ENCODE measurements at places on chromosomes 3 and 15.

- DNase-seq: no peak
These were observed 8.1 kb downstream of the ARIH1 start for GRCh38 chr15:72482275-72482674.

- no peak for DNase-seq
These were observed 1.1 kb downstream of the TMED3 start for GRCh38 chr15:79311901-79312553.

- DNase-seq: no peak
These were observed 481 bp downstream of the ADAMTS17 start for GRCh38 chr15:100341239-100341749.

GRCh38 chr3:28291577-28291976, 50.2 kb downstream of the CMC1 start:
- no peak for DNase-seq

DNA sequence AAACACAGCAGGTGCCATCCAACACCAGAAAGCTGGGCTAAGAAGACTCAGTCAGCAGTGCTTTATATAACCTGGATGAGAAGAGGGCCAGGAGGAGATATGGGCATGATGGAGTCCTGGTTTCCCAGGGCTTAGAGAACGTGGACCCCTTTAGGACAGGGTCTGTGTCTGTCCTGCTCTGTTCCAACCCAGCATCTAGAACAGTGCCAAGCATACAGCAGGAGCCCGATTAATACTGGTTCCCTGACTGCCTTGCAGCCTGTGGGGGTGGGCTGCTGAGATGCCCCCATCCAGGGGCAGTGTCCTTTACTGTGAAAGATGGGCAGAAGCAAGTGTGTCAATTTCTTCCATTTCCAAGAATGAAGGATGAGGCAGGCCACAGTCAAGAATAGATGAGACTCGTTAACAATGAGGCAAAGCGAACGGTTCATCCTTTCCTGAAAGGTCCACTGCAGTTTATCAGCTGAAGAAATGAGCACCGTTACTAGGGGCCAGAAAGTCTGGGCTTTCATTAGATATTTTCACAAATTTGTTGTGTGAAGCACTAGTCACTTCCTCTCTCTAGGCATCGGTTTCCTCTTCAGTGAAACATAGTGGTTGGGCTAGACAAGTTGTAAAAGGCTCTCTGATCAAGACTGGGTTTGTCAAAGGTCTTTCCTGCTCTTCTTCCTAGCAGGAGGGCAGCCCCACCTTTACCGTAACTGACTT, 72.0 kb upstream of the HERC1 start:
- DNase-seq: no peak

DNA sequence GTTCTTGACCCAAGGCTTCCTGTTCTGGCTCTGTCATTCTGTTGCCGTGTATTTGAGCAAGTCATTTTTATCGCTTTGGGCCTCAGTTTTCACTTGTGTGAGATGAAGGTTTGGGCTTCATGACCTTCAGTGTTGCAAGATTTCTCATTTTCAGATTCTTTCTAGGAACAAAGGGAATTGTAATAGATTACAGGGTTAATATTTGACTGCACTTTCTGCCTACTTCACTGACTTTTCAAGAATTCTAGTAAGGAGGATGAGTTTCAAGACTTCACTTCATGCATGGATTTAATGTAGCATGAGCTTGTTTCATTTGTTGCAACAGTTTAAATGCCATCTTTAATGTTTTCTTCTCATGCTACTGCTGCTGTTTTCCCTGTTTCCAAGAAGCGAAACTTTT, 226.5 kb downstream of the NLGN1 start:
- no peak for DNase-seq

DNA sequence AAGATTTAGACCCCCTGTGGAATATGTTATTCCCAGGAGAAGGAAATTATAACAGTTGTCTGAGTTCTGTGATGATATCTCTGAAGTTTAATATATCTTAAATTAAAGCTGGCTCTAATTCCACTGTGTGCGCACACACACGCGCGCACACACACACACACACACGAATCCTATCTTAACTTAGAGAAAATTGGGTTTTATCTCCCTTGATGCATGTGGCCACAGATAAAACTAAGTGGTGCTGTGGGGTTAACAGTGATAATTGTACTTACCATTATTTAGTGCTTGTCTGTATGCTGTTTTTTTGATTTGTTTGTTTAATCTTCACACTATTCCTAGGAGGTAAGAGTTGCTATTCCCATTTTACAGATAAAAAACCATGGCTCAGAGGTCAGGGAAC, 7.4 kb downstream of the EEFSEC start:
- DNase-seq: no peak

GRCh38 chr15:65060641-65061397, 7.0 kb downstream of the RASL12 start:
- no peak for DNase-seq

DNA sequence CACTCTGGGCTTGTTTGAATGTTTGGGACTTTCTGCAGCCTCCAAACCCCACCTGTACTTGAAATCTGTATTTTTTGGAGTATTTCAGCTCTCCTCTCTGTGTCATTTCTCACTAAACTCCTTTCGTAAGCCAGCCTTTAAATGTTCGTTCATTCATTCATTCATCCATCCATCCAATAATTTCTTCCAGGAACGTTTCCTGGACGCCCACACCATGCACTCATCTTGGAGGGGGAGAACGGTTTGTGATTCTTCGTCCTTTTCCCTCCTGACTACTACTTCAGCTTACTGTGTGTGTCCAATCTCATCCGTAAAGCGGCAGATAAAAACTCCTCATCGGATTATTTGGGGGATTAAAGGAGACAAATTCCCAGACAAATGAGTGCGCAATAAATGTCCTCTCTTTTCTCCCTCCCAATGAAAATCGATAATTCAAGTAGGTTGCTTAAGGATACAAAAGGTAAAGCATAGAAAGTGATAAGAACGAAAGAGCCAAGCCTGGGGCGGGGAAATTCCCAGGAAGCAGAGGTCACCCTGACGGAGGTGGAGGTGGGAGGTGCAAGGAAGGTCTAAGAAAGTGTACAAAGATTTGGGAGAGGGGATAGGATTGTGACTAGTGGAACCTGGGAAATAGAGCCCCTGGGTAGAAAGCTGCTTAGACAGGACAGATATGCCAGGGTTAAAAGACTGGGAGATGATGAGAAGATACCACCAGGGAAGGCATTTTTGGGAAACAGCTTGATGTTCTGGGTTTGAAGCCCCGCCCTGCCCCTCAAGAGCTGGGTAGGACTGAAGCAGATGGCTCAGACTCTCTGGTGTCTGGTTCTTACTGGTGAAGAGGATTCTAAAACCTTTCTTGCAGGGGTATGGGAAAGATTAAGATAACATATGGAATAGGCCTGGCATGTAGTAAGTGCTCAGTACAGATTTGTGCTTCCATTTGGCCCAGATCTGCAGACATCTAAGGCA, 896 bp upstream of the KLHL25 start:
- DNase-seq: no peak

DNA sequence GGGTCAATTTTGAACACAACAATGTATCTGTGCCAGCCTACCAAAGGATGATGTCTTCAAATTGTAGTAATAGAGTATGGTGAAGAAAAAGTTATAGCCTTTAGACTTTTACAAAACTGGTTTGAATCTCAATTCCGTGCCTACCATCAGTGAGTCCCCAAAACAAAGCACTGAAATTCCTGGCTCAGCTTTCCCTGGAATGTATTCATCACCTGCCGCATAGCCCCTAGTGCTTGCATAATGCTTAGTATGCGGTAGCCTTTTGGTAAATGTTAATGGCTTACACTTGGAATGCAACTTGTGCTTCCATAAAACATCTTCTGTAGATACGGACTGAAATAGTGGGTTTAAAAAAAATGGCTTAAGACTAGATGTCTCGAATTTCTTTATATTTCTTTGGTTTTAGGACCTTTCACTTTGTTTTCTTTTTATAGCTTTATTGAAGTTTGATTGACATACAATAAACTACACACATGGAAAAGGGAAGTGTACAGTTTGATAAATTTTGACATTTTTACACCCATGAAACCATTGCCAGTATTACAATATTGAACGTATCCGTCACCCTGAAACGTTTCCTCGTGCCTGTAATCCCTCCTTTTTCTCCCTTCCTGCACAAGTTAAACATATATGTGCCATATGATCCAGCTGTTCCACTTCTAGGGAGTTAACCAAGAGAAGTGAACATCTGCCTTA, 12.1 kb downstream of the SACM1L start:
- no peak for DNase-seq

GRCh38 chr3:158532099-158532734, 38.8 kb upstream of the MLF1 start:
- DNase-seq: no peak

- no peak for DNase-seq
These were observed 3.4 kb downstream of the AHSG start for GRCh38 chr3:186616299-186616617.

- no peak for DNase-seq
These were observed 536.9 kb downstream of the ZIC1 start for GRCh38 chr3:147945968-147946519.

- no peak for DNase-seq
These were observed 20.7 kb downstream of the ITGA11 start for GRCh38 chr15:68411343-68411675.

GRCh38 chr3:42803414-42804105, 730 bp downstream of the HIGD1A start:
- DNase-seq: no peak

- no peak for DNase-seq
These were observed 138.4 kb downstream of the PLCL2 start for GRCh38 chr3:17023006-17023664.

DNA sequence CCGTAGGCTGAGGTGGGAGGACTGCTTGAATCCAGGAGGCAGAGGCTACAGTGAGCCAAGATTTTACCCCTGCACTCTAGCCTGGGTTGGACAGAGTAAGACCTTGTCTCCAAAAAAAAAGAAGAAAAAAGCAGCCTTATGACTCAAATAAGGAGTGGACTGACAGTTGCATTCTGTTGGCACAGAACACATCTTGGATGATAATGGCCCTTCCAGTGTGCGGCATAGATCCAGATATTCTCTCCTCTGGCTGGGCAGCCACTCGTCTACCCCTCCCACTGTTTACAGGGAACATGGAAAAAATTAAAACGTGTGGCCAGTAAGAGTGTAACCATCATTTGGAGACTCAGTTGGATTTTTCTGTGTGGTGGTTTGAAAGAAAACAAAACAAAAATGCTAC, 118.6 kb upstream of the RNF7 start:
- DNase-seq: no peak

GRCh38 chr3:129576514-129577352, 29.7 kb downstream of the PLXND1 start:
- DNase-seq: peak; percentile 78

GRCh38 chr3:30770387-30770786, 124.1 kb downstream of the GADL1 start:
- no peak for DNase-seq

GRCh38 chr15:47196048-47196447, 521.3 kb upstream of the SEMA6D start:
- DNase-seq: peak; percentile 72

GRCh38 chr3:52763466-52763865, 7.3 kb downstream of the NEK4 start:
- DNase-seq: no peak

DNA sequence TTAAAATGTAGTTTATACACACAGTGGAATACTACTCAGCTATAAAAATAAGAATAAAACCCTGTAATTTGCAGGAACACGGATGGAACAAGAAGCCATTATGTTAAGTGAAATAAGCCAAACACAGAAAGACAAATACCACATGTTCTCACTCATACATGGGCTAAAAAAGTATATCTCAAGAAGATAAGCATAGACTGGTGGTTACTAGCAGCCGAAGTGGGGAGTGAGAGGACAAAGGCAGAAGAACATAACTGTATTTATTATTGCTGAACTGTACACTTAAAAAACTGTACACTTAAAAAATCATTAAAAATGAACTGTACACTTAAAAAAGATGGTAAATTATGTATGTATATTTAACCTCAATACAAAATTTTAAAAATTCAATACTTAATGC, 11.0 kb downstream of the UBE3A start:
- DNase-seq: no peak

DNA sequence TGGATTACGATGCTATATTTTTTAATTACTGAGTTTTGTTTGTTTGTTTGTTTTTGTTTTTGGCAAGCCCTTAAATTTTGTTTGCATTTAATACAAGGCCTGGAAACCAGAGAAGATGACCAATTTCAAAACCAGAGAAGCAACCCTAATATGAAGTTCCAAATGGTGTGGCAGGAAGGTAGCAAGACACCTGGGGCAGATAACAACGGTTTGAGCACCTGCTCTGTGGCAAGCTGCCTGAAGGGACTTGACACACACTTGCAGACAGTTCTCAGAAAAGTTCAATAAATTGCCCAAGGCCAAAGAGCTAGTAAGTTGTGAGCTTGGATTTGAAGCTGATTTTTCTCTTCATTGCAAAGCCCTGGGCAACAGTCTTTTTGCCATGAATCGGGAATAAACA, 151.2 kb upstream of the UBE2E1 start:
- no peak for DNase-seq

DNA sequence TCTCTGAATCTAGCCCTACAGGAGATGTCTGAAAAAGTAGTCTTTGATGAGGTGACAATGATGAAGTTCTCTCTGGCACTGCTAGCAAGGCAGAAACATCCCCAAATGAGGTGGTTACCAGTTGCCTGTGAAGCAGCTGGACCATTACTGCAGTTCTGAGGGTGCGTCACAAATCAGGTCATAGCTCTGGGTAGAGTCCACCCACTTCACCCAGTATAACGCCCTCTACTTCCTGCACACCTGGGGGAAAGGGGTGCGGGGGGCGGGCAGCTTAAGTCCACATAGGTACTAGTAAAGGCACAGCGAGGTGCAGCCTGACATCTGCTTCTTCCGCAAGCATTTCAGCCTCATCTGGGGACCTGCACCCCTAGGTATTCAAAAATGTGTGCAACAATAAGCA, 13.4 kb upstream of the SATB1 start:
- DNase-seq: no peak

DNA sequence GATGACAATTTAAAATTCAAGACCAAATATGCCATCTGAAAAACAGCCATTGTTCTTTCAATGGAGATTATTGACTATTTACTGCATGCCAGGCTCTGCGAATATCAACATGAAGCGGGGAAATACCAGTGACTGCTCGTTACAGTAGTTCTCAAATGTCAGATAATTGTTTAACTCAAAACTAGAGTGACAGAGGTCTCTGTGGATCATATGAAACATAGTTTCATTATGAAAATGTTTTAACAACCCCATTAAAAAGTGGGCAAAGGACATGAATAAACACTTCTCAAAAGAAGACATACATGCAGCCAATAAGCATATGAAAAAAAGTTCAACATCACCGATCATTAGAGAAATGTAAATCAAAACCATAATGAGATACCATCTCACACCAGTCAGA, 50.0 kb upstream of the GPR149 start:
- DNase-seq: no peak

DNA sequence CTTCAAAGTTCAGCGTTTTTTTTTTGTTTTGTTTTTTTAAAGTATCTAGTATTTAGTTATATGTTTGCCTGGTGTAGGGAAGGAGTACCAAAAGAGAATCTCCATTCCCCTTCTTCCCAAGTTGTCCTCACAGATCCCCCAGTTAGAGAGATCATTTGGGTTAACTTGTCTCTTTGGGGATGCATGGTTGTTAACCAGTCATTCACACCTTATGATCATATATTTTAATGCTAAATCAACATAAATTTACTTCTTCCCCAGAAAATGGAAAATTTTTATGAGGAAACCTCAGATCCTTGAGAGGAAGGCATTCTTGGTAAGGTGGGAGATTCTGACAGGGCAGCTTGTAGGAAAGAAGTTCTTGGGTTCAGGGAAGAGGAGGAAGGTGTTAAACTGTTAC, 1.5 kb upstream of the MGA start:
- DNase-seq: no peak

- no peak for DNase-seq
These were observed 149.7 kb upstream of the LRRFIP2 start for GRCh38 chr3:37324131-37324530.
